ENCODE measurements at places on chromosomes 1 and 21. TPM values are rescaled to one million over a fixed set of nuclear protein-coding genes. Genes with fewer than 3 reads are reported as not detected.

- DNase-seq, result no peak
- H3K27ac ChIP-seq, result no peak overlapping the region
- peaks cover 92% of the 10 kb centered on the region for H3K36me3 ChIP-seq
These were observed 18.5 kb downstream of the DONSON start for GRCh38 chr21:33569991-33570390.

DNA sequence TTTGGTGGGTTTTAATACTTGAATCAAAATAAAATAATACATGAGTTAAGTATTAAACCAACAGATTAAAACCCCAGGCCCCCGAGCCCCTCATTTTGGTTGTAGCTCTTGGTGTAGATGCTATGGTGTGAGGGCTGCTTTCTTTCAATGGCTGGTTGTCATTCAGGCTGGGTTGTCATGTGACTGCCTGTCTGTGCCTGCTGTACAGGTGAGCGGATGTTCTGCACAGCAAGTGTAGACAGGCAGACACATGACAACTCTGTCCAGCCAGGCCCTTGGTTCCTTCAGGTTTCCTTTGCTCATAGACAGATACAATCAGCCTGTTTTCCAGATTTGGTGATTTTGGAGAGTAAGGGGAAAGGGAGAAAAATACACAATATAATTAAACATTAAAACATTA lies 281.9 kb upstream of the C1orf105 start:
- H3K4me1 ChIP-seq, result peaks cover 34% of the 10 kb centered on the region
- H3K27me3 ChIP-seq, result no peaks in the 10 kb centered on the region
- no peak overlapping the region for H3K27ac ChIP-seq
- DNase-seq, result no peak
- H3K4me3 ChIP-seq, result no peak overlapping the region
- H3K36me3 ChIP-seq, result peaks cover 48% of the 10 kb centered on the region

DNA sequence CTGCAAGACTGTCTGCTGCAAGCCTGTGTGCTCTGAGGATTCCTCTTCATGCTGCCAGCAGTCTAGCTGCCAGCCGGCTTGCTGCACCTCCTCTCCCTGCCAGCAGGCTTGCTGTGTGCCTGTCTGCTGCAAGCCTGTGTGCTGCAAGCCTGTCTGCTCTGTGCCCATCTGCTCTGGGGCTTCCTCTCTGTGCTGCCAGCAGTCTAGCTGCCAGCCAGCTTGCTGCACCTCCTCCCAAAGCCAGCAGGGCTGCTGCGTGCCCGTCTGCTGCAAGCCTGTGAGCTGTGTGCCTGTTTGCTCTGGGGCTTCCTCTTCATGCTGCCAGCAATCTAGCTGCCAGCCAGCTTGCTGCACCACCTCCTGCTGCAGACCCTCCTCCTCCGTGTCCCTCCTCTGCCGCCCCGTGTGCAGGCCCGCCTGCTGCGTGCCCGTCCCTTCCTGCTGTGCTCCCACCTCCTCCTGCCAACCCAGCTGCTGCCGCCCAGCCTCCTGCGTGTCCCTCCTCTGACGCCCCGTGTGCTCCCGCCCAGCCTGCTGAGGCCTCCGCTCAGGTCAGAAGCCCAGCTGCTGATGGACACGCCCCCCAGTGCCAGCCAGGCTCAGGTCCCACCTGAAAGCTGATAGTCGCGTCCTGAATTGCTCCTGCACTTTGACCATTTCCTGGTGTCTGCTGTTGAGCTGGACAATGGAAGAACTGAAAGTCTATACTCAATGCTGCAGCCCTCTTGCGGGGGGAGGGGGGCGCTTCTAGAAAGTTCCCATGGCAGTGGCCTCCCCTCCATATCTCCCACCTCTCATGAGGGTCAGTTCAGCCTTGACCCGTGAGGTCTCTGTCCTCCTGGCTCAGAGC lies 1.2 kb downstream of the KRTAP10-4 start:
- H3K4me1 ChIP-seq, result no peaks in the 10 kb centered on the region
- H3K36me3 ChIP-seq, result no peaks in the 10 kb centered on the region
- H3K4me3 ChIP-seq, result no peak overlapping the region
- H3K27me3 ChIP-seq, result no peaks in the 10 kb centered on the region
- no peak overlapping the region for H3K27ac ChIP-seq

- no peak overlapping the region for H3K27ac ChIP-seq
- no peaks in the 10 kb centered on the region for H3K27me3 ChIP-seq
- H3K36me3 ChIP-seq, result no peaks in the 10 kb centered on the region
- H3K4me3 ChIP-seq, result no peak overlapping the region
- DNase-seq, result no peak
- H3K4me1 ChIP-seq, result no peaks in the 10 kb centered on the region
These were observed 494.2 kb downstream of the KIF26B start for GRCh38 chr1:245648749-245649522.

GRCh38 chr21:27329255-27329851 lies 362.5 kb upstream of the ADAMTS5 start:
- no peaks in the 10 kb centered on the region for H3K27me3 ChIP-seq
- H3K36me3 ChIP-seq, result no peaks in the 10 kb centered on the region
- H3K4me1 ChIP-seq, result peaks cover 3% of the 10 kb centered on the region
- DNase-seq, result no peak
- no peak overlapping the region for H3K4me3 ChIP-seq

DNA sequence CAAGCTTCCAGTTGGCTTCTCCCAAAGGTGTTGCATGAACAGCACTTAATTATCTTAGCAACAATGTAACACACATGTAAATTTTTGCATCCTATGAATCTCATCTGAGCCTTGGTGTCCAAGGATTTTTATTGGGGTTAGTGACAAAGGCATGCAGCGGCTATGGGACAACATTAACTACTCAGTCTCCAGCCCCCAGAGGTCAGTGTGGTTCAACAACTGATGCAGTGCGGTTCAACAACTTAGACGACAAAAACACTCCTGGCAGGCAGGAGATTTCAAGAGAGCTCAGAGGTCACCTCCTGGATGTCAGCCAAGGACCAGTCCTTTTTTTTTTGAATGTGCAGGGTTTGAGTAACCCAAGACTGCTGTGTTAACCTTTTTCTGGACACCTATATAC lies 77.5 kb upstream of the HMCN1 start:
- H3K4me1 ChIP-seq, result no peaks in the 10 kb centered on the region
- no peak overlapping the region for H3K27ac ChIP-seq
- H3K4me3 ChIP-seq, result no peak overlapping the region
- no peaks in the 10 kb centered on the region for H3K36me3 ChIP-seq

DNA sequence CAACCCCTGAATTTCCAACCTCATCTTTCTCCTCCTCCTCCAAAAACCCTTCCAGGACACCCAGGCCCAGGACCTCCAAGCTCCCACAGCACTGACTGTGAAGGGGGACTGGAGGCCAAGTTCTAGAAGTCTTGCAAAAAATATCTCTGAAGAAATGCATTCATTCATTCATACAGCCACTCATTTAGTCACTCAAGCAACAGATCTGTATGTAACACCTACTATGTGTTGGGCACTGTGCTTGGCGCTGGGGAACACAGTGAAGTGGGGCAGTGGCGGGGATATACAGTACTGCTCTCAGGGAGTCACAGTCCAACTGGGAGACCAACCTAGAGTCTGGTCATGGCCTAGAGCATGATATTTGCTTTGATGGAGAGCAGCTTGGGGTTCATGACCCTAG lies 15.3 kb upstream of the TNFRSF1B start:
- no peak overlapping the region for H3K27ac ChIP-seq
- no peak for DNase-seq
- H3K4me1 ChIP-seq, result peaks cover 3% of the 10 kb centered on the region
- no peaks in the 10 kb centered on the region for H3K36me3 ChIP-seq
- H3K4me3 ChIP-seq, result no peak overlapping the region
- 0 out of 2 replicates have a peak, but pooled peaks cover 3% of the 10 kb centered on the region for H3K27me3 ChIP-seq

DNA sequence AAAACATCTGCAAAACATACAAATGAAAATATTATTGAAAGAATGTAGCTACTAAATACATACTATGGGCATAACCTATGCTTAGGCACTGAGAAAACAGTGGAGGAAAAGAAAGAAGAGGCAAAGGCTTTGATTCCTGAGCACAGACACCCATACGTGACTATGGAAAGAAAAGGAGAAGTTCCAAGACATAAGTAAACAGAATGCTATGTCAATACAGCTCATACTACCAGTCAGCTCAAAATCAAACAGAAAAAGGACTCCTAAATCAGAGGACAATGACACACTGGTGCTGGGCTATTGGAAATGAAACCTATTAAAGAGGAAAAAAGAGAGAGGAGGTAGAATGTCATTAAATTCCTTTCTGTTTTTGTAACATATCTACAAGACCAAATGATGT lies 225.4 kb downstream of the SMYD3 start:
- no peaks in the 10 kb centered on the region for H3K27me3 ChIP-seq
- H3K36me3 ChIP-seq, result no peaks in the 10 kb centered on the region
- no peak for DNase-seq
- no peaks in the 10 kb centered on the region for H3K4me1 ChIP-seq
- H3K27ac ChIP-seq, result no peak overlapping the region

- no peaks in the 10 kb centered on the region for H3K4me1 ChIP-seq
- H3K27me3 ChIP-seq, result no peaks in the 10 kb centered on the region
- no peaks in the 10 kb centered on the region for H3K36me3 ChIP-seq
- no peak for DNase-seq
- no peak overlapping the region for H3K27ac ChIP-seq
These were observed 177.3 kb downstream of the CHRM3 start for GRCh38 chr1:239563681-239564080.

GRCh38 chr1:94033849-94034248 lies 87.1 kb downstream of the ABCA4 start:
- no peaks in the 10 kb centered on the region for H3K4me1 ChIP-seq
- DNase-seq, result no peak
- H3K27ac ChIP-seq, result no peak overlapping the region
- no peaks in the 10 kb centered on the region for H3K36me3 ChIP-seq
- H3K27me3 ChIP-seq, result no peaks in the 10 kb centered on the region

The C8A gene
- total RNA-seq, result not detected

The BTBD19 gene
- total RNA-seq, result 1.4 TPM

The DRAXIN gene
- total RNA-seq, result 7.1 TPM

The NBPF6 gene
- total RNA-seq, result 0.69 TPM

The PRAMEF8 gene
- not detected for total RNA-seq

The CFHR4 gene
- total RNA-seq, result not detected

The CD101 gene
- 2.3 TPM for total RNA-seq

Data from SJCRH30 (cell line).